ENCODE measurements at places on chromosomes 12 and 14.
A peak's percentile ranks its signal among the peaks of the same experiment; 100 is the strongest.

DNA sequence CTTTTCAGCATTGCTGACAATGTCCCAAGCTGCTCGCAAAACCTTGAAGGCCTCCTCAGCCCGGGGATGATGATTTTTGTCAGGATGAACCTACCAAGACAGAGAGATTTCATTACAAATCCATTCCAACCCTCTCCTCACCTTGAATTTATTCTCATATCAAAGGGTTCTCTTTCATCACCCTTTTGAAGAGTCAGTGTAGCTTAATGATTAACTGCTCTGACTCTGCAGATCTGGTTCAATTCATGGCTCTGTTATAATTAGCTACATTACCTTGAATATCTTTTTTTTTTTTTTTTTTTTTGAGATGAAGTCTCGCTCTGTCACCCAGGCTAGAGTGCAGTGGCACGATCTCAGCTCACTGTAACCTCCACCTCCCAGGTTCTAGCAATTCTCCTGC lies 5.6 kb downstream of the ORMDL2 start:
- DNase-seq, result no peak

DNA sequence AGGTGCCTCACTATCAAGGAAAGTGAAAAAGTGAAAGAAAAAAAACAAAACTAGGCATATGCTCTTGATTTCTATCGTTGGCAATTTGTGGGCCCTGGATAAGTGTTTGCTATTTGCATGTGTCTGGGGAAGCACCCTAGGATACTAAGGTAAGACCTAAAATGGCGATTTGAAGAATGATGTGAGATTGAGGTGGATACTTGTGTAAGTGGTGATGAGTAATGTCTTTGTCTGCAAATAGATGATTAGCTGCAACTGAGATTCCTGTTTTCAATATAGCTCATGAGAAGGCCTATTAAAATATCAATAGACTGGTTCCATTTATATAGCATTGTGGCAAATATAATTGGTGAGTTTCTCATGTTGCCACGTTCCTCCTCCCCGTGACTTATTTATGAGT lies 261.7 kb downstream of the NEDD1 start:
- no peak for DNase-seq

GRCh38 chr14:67567654-67568053 lies 32.4 kb downstream of the PIGH start:
- no peak for DNase-seq

GRCh38 chr14:31326111-31326510 lies 94.2 kb downstream of the HEATR5A start:
- no peak for DNase-seq

- no peak for DNase-seq
Measured at GRCh38 chr12:50514526-50515276, 9.9 kb downstream of the DIP2B start.

- DNase-seq, result no peak
Measured at GRCh38 chr12:63846238-63846967, 1.9 kb downstream of the SRGAP1 start.

DNA sequence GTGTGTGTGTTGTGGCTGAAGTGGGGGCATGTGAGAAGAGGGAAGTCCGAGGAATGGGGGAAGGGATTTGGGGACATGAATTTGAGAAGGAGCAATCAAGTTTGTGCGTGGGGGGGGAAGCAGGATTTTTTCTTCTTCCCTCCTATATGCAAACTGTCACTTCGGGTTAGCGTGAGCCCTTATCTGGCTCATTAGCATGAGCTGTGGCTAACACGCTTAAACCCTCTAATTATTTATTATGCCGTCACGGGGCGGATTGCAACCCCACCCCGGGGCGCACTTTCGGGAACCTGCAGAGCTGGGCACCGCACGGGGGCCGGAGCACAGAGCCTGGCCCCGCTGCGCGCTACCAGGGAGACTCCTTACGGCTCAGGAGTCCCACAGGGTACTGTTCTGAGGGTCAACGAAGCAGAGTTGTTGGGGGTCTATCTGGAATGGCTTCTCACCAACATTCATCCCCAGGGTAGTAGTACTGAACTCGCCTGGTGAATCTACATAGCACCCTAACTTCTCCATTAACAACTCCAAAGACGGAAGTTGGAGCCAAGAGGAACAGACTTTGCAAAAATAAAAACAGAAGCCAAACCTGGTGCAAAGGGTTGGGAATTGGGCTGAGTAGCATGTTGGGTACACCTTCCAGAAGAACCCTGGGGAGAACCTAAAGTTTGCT lies 6.4 kb upstream of the ASCL1 start:
- DNase-seq, result no peak

DNA sequence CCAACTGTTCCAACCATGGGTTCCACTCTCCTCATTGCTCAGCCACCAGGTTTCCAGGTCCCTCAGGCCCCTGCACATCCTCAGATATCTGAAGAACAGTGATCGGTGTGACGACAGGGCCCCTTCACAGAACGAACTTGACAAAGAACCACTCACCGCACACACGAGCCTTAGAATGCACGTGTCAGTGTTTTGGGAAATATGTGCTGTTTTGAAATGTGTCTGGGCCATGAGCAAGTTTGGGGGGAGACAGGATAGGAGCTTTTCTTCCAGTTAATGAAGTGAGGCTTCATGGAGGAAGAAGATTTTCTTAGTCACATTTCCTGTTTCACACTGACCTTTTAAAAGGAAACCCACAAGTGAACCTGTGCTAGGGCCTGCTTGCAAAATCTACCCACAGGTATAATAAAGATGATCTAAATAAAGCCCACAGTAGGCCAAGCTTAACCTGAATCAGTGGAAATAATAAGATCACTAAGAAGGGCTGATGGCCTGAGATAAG lies 58.6 kb downstream of the ZFP36L1 start:
- peak; percentile 33 for DNase-seq

DNA sequence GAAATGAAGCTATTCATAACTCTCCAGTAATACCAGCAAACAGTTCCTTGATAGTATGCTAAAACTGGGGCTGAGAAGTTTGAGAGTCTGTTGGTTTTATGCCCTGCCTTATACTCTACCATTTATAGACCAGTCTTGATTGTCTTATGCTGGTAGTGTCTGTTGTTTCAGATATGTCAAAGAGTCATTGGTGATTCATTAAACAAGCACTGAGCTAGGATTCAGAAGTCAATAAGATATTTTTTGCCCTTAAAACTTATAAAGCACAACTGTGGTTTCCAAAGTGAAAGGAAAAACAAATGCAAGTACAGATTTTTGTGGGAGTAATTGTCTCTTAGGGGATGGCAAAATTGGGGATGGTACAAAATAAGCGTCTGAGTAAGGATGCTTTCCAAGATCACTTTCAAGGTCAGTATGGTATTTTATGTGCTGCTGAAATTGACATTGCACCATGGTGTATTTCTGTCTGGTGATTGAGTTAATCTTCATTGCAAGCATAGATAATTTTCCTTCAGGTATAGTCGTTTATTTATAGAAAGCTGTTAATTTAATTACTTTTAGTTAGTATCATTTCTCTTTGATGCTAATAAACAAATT lies 289.5 kb upstream of the E2F7 start:
- DNase-seq, result no peak

- DNase-seq, result no peak
Measured at GRCh38 chr12:61998791-61999190, 261.4 kb upstream of the USP15 start.

- DNase-seq, result peak; percentile 66
Measured at GRCh38 chr12:91877022-91877421, 268.6 kb downstream of the BTG1 start.

DNA sequence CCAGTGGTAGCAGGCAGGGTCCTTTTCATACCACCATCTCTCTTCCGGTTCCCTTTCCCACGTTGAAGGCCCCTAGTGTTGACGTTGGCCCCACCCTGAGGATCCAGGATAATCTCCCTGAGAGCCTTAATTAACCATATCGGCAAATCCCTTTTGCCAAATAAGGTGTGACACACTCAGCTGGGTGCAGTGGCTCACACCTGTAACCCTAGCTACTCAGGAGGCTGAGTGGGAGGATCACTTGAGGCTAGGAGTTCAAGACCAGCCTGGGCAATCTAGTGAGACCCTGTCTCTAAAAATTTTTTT lies 2.8 kb upstream of the TMEM119 start:
- no peak for DNase-seq

DNA sequence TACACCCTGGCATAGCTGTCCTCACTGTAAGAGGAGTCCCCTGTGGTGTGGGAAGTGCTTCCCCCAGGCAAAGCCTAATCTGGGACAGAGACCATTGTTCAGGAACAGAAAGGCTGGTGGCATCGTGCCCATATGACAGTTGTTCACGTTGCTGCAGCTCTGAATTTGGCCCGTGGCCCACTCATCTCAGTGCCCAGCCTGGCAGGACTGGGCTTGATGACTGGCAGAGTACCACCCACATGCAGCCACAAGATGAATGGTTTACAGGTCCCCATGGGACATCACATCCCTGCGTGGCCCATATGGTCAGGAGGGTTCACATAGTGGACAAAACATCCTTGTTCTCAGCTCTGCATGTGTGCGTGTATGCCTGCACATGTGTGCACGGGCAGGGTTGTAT lies 17.5 kb downstream of the IQSEC3 start:
- no peak for DNase-seq

- DNase-seq, result no peak
Measured at GRCh38 chr12:120119271-120119973, 2.9 kb upstream of the RAB35 start.

GRCh38 chr14:36818794-36819384 lies 157.2 kb downstream of the PAX9 start:
- DNase-seq, result no peak

DNA sequence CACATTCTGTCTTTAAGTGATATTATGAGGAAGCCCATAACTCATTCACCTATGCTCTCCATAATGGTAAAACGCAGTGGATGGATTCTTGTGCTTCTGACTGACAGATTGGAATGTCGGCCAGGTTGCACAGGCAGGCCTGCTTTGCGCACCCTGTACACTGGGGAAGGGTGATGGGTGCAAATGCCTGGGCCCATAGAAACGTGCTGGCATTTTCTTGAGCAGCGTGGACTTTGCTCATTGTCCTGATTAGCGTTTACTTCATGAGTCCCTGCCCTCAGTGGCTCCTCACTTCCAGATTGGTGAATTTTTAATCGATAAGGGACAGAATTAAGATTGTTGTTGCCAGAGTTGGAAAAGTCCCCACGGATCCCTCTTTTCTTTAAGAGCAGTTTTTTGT lies 80.9 kb upstream of the TRAF3 start:
- no peak for DNase-seq

DNA sequence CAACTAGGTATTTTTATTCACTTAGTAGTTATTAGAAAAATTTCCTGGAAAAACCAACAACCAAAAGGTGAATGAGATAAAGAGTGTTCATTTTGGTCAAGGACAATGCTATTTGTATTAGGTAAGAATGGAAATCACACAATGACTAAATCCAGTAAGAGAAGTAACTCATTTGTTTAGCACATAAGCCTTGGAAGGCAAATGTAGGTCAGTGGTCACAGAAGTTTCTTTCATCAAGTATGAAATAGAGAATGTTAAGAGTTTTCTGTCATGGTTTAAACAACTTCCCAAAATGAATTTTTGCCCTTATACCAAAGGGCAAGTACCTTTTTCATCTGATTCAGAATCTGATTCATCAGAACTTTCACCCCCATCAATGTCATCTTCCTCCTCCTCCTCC lies 101.7 kb downstream of the KIF21A start:
- DNase-seq, result no peak

GRCh38 chr14:88998027-88998426 lies 173.6 kb downstream of the TTC8 start:
- no peak for DNase-seq

DNA sequence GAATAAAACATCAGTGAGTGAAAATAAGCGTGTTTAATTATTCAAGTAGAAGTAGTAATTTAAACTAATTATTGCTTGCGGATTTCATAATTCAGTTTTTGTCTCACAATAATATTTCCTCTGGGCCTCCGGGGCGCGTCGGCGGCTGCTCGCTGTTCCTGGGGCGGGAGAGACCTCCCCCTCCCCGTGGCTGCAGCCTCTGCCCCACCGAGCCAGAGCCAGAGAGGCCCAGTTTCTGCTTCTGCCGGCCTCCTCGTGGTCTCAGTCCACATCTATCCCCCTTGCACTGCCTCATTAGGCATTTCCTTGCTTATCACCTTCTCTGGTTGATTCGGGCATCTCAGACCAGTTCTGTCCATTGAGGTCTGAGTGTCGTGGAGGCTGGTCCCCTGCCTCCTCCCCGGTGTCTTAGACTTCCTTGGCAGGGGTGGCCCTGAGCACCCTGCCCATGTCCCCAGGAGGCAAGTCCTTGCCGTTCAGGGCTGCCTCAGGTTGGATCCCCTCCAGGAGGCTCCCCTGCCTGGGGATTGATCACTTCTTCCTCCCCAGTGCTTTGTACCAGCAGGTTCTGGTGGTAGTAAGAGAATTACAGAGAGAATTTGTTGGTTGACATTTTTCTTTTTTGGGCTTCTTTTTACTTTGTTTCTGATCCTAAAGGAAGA lies 78.0 kb downstream of the SLC25A47 start:
- DNase-seq, result no peak

DNA sequence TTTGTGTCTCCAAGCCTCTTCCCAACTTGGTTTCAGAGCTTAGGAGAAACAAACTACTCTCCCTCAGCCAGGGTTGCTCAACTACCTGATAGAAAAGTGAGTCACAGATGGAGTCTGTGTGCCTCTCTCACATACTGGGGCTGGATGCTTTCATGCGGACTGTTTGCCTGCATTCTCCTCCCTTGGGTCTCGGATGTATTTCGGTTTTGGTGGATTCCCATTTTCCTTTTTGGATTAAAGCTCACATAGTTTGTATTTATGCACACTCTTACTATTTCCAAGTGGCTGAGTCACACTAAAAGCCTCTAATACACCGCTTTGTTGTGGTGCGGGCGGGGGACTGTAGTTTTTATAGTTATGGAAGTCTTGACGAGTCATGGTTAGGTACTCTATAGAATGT lies 505.4 kb downstream of the LRFN5 start:
- DNase-seq, result no peak

DNA sequence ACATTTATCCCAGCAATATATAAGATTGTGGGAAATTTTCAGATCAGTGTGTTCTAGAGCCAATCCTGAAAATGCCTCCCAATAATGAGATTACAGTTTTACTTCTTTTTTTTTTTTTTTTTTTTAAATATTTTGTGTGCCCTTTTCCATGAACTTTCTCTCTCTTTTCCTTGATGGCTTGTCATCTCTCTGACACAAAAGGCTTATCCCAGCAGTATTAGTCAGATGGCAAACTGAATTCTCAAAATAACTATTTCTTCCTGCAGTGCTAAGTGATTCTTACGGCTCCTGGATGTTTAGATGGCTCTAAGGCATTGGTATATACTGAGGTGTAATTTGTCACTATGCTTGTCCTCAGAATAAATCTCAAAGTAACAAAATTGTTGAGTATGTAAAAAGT lies 86.7 kb downstream of the LRP6 start:
- no peak for DNase-seq

DNA sequence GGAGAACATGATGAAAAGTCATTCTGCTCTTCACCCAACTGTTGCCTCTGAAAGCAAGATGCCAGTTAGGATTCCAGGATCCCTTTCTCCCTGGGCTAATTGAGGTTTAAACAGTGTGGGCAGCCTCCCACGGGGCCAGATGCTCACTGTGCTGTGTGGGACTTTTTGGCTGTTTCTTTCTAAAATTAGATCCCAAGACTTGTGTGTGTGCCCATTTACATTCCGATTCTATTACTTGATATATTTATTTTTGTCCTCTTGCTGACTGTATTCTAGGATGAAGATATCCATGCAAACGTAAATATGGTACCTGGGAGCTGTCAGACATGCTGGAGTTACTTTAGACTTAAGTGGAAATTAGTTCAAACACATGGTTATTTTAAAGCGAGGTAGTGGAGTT lies 6.2 kb downstream of the IFT43 start:
- DNase-seq, result no peak

All from stimulated activated CD8-positive, alpha-beta memory T cell treated with anti-CD3 and anti-CD28 coated beads, Interleukin-4, amount 100 ng/mL, for 24 hours (primary cell).